ENCODE measurements at places on chromosomes 1 and 21.
A peak's percentile ranks its signal among the peaks of the same experiment; 100 is the strongest.

DNA sequence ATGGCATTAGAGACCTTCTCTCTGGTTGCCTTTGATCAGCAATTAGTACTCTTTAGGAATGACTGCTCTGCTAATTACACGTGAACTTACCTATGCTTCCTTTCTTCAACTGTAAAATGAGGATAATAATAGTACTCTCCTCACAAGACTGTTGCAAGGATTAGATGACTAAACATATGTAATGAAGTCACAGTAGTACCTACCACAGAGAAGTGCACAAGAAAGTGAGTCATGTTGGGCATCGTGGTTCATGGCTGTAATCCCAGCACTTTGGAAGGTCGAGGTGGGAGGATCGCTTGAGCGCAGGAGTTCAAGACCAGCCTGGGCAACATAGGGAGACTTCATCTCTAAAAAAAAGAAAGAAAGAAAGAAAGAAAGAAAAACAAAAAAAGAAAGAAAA is 68.1 kb upstream of the AK4 start:
- DNase-seq, result no peak

DNA sequence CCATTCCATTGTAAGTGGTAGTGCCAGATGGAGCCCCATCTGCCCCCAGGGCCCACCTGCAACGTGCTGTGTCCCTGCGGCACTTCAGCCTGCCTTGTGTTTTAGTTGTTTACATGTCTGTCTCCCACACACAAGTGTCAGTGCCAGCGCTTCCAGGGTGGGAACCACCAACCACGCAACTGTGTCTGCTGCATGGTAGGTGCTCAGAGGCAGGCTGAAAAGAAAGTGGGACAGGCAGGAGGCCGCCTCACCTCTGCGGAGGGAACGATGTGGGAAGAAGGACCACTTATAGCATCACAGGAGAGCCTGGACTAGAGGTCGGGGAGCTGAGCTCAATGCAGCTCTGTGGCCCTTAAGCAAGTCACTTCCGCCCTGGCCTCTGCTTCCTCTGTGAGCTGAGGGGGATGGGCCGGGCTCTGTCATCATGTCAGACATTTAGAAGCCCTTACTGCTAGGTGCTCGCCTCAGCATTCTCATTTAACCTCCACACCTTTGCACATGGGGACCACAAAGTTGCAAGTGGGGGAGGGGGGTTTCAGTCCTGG is 17.9 kb downstream of the SLC9A1 start:
- DNase-seq, result peak; percentile 63

- no peak for DNase-seq
Measured at GRCh38 chr1:152699746-152700145, 1.6 kb downstream of the LCE2A start.

DNA sequence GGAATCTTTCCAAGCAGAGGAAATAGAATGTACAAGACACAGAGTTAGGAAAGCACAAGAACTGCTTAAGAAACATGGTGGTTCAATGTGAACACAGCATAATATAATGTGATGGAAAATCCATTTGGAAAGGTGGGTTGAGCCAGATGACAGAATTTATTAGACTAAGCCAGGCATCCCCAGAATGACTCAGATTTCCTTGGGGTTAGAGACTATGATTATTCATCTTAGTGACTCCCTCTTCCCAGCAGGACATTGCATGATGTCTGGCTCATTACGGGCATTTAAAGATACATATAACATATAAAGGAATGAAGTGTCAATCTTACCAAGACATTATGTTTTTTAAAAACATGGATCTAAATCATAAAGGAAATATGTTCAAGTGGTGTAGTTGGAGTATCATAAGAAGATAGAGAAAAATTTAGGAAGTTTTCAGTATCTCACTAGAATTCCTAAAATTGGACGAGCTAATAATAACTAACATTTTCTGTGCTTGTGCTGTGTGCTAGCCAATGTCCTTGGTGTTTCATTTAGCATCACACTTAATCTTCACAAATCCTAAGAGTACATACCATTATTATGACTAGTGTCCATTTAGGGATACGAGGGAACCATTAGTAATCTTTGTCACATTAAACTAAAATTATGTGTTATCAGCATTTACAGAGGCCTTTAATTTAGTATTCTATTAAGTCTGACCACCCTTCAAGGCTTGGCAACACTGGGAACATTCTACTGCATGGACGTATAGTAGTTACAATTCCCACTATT is 41.0 kb upstream of the ST6GALNAC5 start:
- no peak for DNase-seq

DNA sequence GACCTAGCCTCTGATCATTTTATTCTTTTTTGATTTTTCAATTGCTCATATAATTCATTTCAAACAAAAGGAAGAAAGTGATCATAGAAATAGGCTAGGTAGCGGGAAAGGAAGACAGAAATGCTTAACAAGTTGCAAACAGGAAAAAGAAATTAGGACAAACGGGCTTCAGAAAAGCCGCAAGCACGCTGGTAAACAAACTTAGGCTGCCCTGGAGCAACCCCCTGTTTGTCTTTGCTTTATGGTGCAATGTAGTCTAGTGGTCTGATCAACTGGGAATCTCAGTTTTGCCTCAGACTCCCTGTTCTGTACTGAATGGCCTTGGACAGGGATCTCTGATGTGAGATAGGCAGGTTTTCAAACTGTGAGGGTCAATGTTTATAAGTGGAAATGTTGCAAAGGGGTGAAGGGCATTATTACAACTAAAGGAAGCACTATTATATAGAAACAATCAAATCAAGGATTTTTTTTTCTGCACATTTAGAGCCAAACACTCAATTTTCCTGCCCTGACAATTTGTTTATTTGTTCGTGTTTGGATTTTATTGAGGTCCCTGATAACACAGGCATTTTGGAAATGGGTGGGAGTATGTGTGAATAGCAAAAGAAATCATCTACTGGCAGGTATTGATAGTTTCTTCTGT is 146.8 kb upstream of the NRIP1 start:
- DNase-seq, result no peak

DNA sequence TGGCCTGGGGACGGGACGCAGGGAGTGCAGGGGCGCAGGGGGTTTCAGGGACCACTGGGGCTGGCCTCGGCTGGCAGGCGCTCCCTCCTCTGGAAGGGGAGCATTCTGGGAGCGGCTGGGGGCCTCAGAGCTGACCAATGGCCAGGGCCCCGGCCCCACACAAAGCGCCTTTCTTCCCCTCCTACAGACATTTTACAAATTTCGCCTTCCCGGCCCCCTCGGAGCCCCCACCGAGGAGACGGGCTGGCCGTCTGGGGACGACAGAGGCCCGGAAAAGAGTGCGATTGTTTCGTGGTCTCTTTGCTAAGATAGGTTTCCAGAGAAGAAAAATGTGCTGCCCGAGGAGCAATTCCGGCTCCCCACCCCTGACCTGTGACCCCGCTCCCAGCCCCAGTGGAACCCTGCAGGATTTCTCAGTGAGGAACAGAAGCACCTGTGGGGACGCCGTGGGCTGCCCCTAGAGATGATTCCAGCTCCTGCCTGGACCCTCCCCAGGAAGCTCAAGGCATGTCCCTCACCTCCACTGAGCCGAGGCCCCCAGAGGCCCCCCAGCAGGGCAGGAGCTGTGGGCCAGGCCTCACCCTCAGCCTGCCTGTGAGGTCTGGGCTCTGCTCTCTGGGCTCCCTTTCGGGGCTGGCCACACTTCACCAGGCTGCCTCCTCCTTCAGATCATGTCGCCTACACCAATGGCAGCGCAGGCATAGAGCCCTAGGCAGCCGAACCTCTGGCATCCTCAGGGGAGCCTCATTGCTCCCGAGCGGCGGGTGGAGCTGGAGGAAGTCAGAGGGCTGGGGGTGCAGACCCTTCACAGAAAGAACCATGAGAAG is 15.0 kb upstream of the PLEKHG5 start:
- DNase-seq, result no peak

- no peak for DNase-seq
Measured at GRCh38 chr1:241114699-241115233, 242.2 kb downstream of the RGS7 start.

DNA sequence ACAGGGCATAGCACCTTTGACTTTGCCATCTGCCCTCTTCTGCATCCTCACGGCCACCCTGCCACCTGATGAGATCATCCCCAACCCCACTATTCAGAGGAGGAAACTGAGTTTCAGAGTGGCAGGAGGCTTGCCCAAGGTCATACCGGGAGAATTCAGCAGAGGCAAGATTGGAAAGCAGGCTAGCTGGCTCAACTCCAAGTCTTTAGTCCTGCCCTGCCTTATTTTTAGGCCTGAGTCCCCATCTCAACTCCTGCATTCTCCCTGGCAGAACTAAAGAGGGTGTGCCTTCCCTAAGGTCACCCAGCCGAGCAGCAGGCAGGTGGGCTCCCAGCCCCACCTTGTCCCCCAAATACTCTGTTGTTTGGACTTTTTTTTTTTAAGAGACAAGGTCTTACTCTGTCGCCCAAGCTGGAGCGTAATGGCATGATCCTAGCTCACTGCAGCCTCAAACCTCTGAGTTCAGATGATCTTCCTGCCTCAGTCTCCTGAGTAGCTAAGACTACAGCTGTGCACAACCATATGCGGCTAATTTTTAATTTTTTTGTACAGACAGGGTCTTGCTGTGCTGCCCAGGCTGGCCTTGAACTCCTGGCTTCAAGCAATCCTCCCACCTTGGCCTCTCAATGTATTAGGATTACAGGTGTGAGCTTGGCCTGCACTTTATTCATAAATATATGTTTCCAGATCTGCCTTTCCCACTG is 13.8 kb upstream of the FGR start:
- DNase-seq, result no peak

DNA sequence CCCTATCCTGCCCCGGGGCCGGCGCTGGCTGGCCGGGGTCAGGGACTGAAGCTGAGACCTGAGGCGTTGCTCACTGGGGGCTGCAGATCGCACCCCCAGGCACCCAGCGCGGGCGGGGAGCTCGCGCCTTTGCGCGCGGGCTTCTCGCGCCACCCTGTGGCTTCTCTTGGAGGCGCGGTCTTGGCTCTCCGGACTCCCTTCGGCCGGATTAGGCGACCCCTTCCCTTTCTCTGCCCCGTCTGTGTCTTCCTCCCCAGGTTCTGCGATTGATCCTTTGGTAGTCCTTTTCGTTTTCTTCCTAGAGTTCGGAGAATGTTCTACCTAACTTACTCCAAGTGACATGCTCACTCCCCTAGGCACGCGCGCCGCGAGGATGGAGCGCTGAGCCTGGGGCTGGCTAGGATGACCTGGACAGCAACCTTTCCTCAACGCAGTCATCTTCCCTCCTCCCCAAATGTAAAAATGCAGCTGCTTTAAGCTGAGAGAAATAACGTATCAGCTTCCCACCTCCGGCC is 495 bp upstream of the NTRK1 start:
- DNase-seq, result no peak

DNA sequence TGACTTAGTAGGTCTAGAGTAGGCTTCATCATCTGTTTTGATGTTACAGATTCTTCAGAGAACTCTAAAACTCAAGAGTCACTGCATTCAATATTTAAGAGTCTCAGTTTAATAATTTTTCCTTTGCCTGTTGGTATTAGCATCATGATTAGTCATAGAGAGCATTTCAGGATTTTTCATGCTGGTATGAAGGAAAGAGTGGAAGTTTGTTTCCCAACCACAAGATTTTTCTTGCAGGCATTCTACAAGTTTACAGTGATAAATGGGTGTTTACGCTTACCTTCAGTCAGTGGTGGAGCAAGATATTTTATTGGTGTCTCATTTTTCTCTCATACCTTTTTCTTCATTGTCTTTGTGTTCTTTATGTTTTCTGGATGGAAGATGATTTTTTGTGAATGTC is 58.4 kb upstream of the MYOCOS start:
- DNase-seq, result no peak

- no peak for DNase-seq
Measured at GRCh38 chr1:238346340-238346739, 455.6 kb upstream of the ZP4 start.

DNA sequence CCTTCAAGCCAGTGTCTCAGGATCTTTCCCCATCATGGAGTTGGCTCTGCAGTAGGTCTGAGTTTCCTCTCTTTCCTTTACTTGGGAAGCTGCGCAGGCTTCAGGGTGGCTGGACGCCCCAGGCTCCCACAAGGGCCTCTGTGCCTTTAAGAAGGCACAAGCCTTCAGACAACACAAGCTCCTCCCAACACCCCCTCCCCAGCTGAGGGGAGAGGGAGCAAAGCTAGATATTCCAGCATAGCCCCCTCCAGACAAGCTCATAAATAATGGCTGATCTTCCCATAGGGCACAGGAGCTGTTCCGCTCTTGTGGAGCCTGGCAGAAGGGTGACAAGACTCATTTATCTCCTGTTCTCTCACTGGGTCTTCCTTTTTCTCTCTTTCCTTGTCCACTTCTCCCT is 27.9 kb upstream of the ATP2B4 start:
- DNase-seq, result no peak

DNA sequence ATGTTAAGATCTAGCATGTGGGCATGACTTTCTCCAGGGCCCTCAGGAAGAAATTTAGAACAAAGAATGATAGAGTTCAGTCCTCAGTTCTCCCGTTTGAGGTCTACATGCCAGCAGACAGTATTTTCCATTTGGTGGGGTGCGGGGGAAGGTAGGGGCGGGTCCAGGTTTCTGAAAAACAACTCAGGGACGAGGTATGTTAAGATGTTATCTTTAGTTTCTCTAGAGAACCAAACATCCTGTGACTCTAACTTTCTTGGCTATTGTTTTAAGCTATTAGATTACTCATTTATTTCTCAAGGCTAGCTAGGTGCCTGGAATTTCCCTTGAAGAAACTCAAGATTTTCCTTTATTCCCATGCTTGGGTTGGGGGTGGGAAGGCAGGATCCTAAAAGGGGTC is 42.3 kb upstream of the SYT14 start:
- no peak for DNase-seq

DNA sequence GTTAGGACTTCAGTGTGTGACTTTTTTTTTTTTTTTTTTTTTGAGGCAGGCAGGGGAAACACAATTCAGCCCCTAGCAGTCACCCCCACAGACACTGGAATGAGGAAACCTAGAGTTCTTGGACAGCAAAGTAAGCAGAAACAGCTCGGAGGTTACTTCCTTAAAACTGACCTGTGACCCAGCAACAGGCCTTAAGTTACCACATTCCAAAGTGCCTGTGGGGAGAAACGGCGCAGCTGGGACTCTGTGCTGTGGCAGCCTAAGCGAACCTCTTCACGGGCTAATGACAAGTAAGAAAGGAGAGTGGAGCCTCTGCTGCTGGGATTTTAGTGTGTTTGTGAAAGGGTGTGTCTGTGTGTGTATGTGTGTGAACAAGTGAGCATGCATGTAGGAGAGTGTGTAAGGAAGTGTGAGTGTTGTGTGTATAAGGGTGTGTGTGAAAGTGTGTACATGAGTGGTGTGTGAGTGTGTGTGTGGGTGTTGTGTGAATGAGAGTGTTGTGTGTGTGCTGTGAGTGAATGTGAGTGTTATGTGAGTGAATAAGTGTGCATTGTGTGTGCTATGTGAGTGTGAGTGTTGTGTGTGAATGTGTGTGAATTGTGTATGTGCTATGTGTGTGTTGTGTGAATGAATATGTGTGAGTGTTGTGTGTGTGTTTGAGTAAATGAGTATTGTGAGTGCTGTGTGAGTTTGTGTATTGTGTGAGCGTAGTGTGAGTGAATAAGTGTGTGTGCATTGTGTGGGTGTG is 180.8 kb downstream of the BRINP2 start:
- no peak for DNase-seq

- DNase-seq, result no peak
Measured at GRCh38 chr1:42847111-42847595, 740 bp downstream of the ZNF691 start.

All from esophagus squamous epithelium (tissue), 5 donors.